Erythroblast (primary cell): ENCODE measurements at places on chromosomes 13 and 19.

DNA sequence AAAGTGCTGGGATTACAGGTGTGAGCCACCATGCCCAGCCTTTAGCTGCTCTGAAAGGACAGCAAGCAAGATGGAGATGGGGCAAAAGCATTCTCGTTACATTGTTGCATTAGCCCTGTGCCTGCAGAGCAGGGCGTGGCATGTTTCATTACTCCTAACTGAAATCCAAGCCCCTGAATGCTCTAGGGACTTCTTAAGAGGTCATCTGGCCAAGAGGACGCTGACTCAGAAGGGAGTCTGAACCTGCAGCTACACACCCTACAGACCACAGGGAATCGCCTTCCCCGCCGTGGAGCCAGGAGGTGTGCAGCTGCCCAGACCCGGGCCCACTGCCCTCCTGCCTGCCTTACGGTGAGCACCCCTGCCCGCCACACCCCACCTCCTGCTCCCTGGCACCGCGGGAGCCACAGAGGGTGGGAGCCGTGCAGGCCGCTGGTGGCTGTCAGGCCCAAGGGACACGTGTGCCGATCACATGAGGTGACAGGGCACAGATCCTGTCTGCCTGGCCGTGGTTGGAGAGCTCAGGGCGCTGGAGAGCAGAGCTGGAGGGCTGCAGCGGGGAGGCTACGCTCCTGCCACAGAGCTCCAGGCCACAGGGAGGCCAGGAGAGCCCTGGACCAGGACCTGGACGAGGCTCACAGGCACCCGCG lies 27.2 kb downstream of the ADPRHL1 start:
- DNase-seq, result no peak

- DNase-seq, result no peak
Measured at GRCh38 chr19:40378509-40378908, 11.5 kb downstream of the HIPK4 start.

DNA sequence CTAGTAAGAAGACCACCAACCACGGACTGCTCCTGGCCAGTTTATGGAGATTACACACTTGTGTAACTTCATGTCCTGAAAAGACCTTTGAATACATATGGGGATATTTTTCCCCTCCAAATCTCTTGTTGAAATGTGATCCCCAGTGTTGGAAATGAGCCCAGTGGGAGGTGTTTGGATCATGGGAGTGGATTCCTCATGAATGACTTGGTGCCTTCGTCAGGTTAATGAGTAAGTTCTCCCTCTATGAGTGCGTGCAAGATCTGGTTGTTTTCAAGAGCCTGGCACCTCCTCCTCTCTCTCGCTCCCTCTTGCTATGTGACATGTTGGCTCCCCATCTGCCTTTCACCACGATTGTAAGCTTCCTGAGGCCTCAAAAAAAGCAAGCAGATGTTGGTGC lies 769.0 kb upstream of the SLITRK1 start:
- no peak for DNase-seq

DNA sequence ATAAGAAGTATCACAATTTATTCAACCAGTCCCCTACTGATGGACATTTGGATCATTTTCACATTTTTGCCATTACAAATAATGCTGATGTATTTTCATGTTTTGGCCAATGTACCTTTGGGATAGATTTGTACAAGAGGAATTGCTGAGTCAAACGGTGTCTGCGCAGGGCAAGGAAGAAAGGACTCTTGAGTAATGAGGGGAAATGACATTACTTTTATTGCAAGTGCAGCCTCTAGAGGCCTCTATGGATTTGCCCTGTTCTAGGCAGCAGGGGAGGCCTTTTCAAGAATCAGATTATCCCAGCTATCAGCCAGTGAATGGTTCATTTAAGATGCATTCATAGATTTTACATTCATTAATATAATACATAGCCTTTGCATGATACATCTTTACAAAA lies 32.9 kb upstream of the GTF3A start:
- no peak for DNase-seq

DNA sequence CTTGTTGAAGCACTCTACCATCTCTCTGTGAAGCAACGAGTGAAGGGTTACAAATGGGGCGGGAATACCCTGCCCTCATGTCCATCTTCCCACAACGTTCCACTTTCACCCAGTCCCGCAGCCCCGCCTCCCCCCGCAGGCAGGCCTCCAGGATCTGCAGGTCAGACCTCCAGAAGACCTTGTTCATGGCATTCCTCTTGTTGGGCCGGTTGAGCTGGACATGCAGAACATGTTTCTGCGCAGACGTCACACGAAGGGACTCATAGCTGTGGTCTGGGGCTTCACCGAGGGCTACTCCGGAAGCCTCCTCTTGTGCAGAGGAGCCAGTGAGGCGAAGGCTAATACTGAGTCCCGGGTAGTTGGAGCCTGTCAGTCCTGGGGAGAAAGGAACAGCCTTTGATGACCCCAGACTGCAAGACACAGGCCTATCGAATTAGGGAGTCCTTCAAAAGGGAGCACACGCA lies 420 bp downstream of the ECH1 start:
- no peak for DNase-seq

- no peak for DNase-seq
Measured at GRCh38 chr13:32746474-32746873, 160.2 kb downstream of the PDS5B start.

DNA sequence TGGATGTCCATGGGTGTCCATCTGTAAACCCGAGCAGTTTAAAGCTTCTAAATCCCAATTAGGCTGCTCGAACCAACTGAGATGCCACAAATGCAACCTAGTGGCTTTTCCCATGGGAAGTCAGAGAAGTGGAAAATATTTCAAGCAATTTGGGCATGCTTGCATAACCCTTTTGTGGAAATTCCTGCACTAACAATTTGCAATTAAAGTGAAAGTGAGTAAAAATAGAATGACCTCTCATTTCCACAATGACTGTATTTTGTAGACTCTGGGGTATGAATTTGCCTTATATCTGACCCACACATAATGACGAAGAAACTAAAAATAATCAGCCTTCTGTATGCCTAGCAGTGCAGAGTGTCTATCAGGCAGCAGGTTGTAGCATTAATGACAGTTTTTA lies 91.8 kb upstream of the TSC22D1 start:
- no peak for DNase-seq

GRCh38 chr13:23670793-23671192 lies 100.6 kb downstream of the TNFRSF19 start:
- peak; percentile 87 for DNase-seq

DNA sequence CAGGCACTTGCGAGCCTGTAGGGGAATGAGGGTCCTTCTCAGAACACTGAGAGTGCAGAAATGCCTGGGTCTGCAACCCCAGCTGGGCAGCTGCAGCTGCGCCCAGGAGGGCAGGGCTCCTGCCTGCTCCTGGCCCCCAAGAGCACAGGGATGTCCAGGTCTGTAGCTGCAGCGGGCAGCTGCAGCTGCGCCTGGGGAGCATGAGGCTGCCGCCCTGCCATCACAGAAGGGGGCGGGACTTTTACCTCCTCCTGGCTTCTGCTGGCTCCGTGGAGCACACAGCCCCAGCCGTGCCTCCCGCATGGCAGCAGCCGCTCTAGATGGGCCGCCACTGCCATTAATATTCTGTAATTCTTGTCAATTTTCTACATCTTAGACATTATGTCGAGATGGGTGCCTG lies 17.8 kb downstream of the CPB2 start:
- DNase-seq, result no peak

- no peak for DNase-seq
Measured at GRCh38 chr19:45245826-45246225, 619 bp upstream of the EXOC3L2 start.

- no peak for DNase-seq
Measured at GRCh38 chr13:89796196-89796595, 1551.3 kb upstream of the MIR17HG start.

DNA sequence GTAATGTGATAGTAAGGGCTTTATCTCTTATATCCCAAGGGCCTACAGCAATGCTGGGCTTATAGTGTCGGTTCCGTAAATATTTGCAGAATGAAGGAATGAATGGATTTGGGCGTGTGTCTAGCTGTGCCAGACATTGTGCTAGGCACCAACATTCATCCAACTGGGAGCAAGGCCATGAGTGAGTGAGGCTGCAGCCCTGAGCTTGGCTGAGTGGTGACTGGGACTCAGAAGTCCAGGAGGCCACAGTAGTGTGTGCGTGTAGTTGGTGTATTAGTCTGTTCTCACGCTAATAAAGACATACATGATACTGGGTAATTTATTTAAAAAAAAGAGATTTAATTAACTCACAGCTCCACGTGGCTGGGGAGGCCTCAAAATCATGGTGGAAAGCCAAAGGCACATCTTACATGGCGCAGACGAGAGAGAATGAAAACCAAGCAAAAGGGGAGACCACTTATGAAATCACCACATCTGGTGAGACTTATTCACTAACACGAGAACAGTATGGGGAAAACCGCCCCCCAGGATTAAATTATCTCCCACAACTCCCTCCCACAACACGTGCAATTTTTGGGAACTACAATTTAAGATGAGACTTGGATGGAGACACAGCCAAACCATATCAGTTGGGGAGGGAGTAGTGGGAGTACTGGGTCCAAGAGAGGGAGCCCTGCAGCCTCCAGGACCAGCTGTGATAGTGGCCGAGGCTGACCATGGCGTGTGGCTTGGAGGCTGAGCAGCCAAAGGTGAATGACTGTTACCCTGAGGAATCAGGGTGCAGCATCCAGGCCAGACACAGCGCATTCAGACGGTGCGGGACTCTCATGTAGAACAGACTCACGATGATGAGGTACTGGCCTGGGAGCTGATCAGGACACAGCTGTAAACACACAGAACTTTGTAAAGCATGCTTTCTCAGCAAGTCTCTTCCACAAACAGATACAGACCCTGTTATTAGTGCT lies 104.6 kb downstream of the TEX26 start:
- no peak for DNase-seq

DNA sequence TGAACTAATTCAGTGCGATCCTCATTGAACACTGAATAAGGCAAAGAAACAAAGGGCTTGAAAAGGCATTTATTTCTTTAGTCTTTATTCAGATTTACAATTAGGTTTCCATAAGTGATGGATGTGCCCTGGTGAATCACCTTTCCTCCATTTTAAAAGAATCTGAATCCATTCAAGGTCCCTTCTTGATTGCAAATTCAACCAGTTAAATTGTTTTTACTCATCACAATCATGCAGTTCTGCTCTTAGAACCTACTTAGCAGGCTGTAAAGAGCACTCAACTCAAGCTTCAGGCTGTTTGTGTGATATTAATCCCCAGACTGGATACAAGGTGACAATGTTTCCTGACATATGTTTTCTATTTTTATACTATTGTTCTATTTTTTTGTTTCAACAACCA lies 321.0 kb downstream of the TBC1D4 start:
- no peak for DNase-seq

DNA sequence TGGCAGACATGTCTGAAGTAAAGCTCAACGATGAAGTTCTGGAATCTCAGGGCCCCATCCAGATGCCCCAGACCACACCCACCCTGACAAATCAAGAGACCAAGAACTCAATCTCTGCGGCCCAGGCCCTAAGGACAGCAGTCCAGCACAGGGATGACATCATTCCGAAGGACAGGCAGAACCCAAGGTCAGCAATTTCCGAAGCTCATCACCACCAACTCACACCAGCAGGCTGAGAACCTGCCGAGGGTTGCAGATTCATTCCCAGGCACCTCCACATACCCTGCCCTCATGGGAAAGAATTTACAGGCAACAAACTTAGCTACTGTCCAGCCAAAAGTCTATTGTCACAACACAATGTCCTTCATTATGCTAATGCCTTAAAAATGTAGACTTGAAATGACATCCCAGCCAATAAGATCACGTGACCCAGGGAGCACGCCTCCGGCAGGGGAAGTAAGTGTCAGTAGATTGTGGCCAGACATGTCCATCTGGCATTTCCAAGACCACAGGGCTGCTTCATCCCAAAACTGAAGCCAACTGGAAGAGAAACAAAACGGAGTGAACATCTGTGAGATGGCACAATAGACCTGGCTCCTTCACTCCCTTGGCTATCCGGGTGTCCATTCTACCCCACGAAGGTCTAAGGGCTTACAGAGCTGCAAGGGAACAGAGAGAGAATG lies 98.8 kb downstream of the CRYL1 start:
- DNase-seq, result no peak

DNA sequence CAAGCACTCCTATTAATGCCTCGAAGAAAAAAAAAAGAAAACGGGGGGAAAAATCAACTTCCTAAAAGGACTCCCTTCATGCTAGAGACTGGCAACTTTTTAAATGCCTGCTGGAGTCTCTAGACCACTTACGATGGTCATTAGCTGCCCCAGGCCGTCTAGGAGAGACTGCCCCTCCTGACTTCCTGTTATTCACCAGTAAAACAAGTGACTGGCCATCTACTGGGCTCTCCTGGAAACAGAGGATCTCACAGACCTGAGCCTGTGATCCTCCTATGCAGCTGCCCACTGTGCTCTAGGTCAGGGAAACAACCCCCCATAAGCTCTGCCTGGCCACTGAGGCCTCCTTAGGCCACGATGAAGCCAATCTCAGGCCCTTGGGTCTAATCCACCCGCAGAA lies 7.4 kb downstream of the ZNF266 start:
- DNase-seq, result no peak

- no peak for DNase-seq
Measured at GRCh38 chr19:43735957-43736356, 18.8 kb downstream of the SMG9 start.

DNA sequence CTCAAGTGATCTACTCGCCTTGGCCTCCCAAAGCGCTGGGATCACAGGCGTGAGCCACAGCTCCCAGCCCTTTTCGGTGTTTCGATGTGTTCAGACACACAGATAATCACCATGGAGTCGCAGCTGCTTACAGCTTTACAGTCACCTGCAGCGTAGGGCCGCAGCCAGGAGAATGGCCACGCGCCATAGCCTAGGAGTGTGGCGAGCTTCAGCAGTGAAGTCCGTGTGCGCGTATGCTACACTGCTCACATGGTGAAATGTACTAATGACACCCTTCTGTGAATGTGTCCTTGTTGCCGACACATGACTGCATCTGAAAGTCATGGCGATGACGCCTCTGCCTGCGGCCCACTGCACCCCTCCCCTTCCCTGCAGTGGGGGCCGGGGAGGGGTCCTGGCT lies 23.6 kb downstream of the AP3D1 start:
- DNase-seq, result no peak

DNA sequence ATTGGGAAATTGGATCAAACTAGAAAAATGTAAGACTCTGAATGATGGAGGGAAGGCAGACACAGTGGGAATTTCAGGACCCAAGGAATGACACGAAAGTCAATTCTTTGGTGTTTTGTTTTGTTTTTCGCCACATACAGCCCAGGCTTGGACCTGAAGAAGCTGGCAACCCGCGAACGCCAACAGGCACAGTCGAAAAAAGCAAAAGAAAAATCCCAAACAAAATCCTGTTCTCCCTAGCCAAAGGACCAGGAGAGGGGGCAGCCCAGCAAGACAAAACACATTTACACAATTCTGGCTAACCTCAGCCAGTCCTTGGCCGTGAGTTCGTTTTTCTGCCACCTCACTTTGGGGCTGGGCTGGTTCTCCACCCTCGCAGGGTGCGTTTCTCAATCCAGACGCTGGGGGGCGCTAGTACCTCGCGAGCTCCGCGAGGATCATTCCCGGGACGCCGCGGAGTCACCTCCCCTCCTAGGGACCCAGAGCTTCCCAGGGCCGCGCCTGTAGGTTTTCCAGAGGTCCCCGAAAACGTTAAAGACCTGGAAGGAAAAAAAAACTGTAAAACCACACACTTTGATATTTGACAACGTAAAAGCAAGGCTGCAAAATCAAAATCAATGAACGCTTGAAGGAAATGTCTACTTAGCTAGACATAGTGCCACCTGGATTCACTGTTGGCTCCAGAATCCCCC lies 34.9 kb upstream of the TPM4 start:
- peak; percentile 74 for DNase-seq
